ENCODE measurements at places on chromosomes 7 and 10.

DNA sequence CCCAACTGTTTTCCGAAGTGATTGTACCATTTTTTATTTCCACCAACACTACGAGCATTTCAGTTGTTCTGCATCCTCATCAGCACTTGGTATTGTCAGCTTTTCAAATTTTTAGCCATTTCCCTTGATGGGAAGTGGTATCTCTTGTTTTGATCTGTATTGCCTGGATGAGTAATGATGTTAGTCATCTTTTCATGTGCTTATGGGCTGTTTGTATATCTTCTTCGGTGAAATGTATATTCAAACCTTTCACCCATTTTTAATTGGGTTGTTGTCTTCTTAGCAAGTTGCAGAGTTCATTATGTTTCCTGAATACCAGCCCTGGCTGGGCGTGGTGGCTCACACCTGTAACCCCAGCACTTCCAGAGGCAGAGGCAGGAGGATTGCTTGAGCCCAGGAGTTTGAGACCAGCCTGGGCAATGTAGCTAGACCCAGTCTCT is 22.1 kb downstream of the CLIP2 start:
- no peak for DNase-seq

DNA sequence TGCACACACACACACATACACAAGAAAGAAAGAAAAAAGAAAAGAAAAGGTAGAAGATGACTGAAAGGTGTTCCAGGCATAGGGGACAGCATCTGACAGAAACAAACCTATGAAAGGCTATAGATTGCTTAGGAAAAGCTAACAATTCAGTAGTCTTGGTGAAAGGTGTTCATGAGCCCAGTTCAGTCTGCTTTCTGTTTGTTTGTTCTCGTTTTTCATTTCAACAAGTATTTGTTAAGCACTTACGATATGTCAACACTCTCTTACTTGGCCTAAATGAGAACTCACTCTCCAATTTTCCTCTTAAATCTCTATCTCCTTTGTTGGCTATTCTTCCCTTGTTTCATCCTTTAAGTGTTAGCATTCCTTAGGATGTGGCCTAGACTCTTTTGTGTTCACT is 133.2 kb downstream of the GRM8 start:
- no peak for DNase-seq

GRCh38 chr7:144786079-144786478 is 49.8 kb downstream of the TPK1 start:
- no peak for DNase-seq

DNA sequence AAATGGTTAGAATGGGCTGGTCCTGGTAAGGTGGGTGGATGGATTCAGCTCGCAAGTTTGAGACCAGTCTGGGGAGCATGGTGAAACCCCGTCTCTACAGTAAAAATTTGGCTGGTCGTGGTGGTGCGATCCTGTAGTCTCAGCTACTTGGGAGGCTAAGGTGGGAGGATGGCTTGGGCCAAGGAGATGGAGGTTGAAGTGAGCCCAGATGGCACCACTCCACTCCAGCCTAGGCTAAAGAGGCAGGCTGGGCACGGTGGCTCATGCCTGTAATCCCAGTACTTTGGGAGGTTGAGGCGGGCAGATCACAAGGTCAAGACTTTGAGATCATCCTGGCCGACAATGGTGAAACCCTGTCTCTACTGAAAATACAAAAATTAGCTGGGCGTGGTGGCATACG is 15.3 kb downstream of the IFT22 start:
- no peak for DNase-seq

DNA sequence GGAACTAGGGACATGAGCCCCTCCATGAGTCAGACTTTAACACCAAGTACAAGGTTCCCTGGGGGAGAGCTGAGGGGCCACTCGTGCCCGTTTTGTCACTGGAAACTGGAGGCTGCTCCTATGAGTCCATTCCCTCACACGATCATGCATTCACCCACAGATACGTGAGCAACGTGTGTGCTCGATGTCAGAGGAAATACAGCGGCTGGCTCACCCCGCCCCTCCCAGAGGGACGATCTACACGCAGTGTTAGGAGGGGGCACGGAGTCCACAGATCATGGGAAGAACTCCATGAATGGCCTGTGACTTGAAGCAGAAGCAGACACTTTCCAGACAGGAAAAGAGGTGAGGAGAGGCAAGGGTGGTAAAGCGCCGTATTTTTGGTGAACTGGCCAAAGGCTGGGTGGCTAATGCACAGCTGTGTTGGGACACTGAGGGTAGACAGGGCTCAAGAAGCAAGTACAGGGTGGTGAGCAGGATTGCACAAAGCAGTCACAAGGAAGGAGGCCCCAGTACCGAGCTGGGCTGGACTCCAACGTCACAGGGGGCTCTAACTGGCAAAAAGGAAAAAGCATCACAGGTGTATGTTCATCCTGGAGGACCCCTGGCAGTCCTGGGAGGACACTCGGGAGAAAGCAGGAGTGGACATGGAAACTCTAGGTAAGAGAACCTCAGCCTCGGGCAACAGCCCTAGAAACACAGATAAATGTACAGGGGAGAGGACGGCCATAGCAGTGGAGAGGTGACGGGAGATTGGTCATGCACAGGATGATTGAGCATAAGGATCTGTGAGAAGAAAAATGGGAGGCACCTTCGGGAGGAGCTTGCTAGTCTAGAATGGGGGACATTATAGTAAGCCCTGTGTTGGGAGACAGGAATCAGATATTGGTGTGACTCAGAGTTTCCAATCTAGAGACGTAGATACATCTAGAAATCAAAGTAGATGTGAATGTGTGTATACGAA is 41.2 kb downstream of the TNS3 start:
- DNase-seq, result no peak

DNA sequence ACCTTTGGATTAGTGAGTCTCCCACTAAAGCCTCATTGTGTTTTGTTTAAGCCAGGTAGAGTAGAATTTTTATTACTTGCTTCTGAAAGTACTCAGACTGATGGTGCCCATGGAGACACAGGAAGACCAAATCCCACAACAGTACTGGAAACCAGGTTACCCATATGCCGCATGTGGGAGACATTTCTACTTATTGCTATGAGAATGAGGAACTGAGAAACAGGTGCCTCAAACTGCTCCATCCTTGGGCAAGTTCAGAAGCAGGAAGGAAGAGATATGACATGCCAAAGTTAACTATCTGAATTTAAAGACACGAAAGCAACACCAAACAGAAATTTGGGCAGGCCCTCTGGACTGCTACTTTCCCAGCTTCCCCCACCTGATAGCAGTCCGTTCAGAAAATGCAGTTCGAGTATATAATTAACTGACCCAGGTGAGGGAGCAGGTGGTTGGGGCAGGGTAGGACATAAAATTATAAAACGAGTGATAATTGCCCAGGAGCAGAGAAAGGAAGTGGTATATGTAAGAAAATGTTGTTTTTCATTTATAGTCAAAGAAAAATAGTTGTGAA is 382.3 kb upstream of the MTPN start:
- no peak for DNase-seq

DNA sequence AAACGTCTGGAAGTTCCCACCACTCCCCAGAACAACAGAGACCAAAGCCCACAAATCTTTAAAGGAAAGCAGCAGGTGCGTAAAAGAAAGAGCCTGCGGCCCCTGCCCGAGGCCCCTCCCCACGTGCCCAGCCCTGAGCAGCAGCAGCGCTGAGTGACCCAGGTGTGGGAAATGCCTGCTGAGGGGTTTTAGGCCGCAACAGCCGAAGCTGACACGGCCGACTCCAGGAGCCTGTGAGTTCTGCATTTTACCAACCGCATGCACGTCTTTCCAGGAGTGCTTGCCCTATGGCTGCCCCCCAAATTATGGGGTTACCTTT is 1.6 kb upstream of the KNDC1 start:
- no peak for DNase-seq

DNA sequence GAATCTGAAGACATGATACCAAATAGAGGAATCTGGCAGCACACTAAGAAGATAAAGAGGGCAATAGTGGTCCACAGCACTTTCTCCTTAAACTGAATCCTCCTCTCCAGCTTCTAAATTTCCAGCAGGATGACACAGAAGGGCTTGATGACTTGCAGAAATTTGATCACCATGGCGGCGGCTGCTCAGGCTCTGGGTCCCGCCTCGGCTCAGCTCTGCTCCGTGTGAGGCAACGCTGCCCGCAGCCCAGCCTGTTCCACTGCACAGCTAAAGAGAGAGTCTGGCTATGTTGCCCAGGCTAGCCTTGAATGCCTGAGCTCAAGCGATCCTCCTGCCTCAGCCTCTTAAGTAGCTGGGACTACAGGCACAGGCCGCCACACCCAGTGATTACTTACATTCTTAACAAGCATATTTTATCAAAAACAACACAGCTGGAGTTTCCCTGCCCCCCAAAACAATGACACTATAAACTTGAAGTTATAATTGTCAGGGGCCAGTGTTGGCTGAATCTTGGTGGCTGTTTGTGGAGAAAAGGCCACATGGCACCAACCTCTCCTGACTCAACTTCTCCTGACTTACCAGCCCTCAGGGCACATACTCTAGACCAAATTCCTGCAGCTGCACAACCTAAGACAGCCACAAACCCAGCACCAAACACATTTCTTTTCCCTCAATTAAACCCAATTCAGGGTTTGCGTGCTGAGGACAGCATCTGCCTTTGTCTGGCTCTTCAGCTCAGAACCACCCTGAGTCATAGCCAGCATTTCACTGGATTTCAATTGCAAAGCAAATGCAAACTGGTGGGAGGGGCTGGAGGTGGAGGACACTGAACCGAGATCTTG is 11.6 kb upstream of the TNPO3 start:
- no peak for DNase-seq

DNA sequence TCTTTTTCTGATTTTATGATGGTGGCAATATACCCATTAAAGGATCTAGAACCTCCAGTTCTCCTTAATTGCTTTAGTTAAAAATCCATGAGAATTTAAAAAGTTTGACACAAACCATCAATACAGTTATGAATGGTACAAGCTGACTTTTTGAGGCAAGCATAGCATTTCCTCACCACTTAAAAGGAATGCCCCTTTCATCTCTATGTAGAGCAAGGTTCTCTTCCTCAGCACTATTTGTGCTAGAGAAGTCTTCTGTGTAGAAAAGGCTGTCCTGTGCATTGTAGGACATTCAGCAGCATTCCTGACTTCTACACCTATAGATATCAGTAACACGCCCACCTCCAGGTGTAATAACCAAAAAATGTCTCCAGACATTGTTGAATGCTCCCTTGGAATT is 67.3 kb downstream of the AHR start:
- no peak for DNase-seq

DNA sequence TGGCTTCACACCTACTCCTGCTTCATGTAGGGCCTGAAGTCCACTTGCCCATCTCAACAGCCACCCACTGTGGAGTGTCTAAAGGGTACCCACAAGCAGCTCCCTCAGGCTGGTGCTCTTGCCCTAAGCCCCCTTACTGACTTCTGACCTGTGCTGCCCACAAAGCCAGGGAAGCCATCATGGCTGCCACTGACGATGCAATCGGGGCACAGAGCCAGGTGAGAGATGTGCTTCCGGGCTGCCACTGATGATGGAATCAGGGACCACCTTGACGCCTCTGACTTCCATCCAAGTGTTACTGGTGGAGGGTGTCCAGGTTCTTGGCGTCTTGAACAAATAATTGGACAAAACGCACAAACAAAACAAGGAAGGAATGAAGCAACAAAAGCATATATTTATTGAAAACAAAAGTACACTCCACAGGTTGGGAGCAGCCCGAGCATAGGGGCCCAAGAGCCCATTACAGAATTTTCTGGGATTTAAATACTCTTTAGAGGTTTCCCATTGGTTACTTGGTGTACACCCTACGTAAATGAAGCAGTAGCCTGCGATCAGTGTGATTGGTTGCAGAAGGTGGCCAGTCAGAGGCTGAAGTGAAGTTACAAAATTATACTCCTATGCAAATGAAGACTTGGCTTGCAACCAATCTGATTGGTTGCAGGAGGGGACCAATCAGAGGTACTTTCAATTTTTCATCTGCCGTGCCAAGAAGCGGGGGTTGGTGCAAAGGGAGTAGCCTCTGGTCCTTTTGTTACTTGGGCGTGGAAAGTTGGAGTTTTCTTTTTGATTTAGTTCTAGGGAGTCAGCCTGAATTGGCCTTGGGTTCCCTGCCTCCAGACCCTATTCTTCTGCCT is 4.5 kb downstream of the CPA2 start:
- no peak for DNase-seq

GRCh38 chr7:151869455-151869854 is 7.5 kb downstream of the PRKAG2 start:
- no peak for DNase-seq

DNA sequence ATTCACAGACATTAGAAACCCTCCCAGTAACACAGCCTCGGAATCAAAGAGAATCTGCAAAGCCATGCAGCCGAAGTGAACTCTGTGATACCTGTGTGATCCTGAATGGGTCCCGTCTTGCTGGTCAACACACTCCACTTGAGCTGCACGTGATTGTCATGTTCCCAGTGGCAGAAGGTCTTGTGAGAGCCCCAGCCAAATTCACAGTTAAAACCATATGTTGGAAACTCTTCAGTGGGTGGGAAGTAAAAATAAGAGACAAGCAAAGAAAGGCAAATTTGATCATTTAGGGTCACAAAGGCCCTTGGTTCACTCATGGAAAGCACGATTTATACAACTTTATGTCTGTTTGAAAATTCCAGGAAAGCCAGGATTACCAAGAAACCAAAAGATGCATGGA is 142.3 kb downstream of the NRP1 start:
- DNase-seq, result no peak

DNA sequence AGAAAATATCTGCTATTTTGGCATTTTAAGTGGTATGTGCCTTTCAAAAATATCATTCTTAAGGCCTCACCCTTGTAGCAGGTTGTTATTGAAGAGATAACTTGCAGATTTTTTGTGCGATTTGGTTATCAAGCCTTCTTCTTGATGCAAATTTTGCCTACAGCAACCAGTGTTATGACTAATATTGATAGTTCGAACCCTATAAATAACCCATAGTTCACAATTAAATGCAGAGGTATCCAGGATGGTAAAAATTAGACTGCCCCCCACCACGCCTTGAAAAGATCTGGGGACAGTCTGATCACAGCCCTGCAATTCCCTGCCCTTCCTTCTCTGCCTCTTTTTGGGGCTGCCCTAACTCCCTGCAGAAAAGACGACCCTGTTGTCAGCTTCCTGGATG is 28.4 kb upstream of the RAPGEF5 start:
- DNase-seq, result no peak

GRCh38 chr7:135409845-135410542 is 99.9 kb downstream of the CNOT4 start:
- DNase-seq, result no peak

- DNase-seq, result no peak
Measured at GRCh38 chr10:30488316-30488715, 54.3 kb downstream of the MAP3K8 start.

Data from stimulated activated CD4-positive, alpha-beta T cell treated with anti-CD3 and anti-CD28 coated beads, Interleukin-2, amount 100 ng/mL, for 24 hours (primary cell).